ENCODE measurements at places on chromosomes 3 and 15. TPM values are rescaled to one million over a fixed set of nuclear protein-coding genes. Genes with fewer than 3 reads are reported as not detected.

DNA sequence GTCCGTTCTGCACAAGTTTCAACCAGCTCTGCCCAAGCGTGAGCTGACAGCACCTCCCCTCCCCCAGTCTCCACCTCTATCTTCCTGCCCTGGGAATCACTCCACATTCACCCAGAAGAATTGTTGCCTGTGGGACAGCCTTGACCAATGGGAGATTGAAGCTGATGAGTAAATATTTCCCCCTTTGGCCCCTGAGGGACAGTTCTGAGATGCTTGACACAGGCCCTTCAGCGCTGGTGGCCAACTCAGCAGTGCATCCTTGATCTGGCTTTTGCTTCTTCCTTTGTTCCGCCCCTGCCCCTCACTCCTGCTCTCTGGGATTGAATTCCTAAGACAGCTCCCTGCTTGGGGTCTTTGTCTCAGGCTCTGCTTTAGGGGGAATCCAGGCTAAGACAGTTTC is 13.1 kb upstream of the SKIC8 start:
- H3K4me1 ChIP-seq, result no peaks in the 10 kb centered on the region
- no peaks in the 10 kb centered on the region for H3K36me3 ChIP-seq
- H3K4me3 ChIP-seq, result no peak overlapping the region
- H3K27me3 ChIP-seq, result no peaks in the 10 kb centered on the region
- no peak for DNase-seq

The KNL1 gene
- 26.6 TPM for total RNA-seq

The TNNC1 gene
- not detected for total RNA-seq

- H3K27ac ChIP-seq, result no peak overlapping the region
- no peaks in the 10 kb centered on the region for H3K4me1 ChIP-seq
- H3K27me3 ChIP-seq, result no peaks in the 10 kb centered on the region
- H3K36me3 ChIP-seq, result no peaks in the 10 kb centered on the region
- DNase-seq, result no peak
Measured at GRCh38 chr3:57738391-57738790, 17.7 kb upstream of the SLMAP start.

DNA sequence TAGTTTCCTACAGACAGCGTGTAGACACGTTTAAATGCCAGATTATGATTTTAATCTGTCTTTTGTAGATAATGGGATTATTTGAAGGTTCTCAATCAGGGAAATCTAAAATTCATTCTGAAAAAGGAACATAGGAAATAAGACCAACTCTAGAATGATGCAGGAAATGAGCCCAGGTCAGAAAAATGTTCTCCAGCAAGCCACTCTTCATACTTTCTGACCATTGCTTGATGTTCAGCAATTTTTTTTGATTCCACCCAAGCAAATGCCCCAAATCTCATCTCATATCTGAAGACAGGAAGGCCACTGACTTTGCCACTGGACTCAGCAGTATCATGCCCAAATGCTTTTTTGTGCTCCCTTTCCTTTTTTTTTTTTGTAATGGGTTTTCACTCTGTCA is 373.4 kb downstream of the LPP start:
- no peak overlapping the region for H3K27ac ChIP-seq
- no peaks in the 10 kb centered on the region for H3K27me3 ChIP-seq
- H3K4me3 ChIP-seq, result no peak overlapping the region
- H3K4me1 ChIP-seq, result no peaks in the 10 kb centered on the region
- no peaks in the 10 kb centered on the region for H3K36me3 ChIP-seq

The SORD gene
- total RNA-seq, result 8.8 TPM

The C3orf49 gene
- not detected for total RNA-seq

GRCh38 chr15:73732930-73733329 is 20.2 kb downstream of the INSYN1 start:
- no peak overlapping the region for H3K27ac ChIP-seq
- H3K36me3 ChIP-seq, result no peaks in the 10 kb centered on the region
- no peaks in the 10 kb centered on the region for H3K4me1 ChIP-seq
- no peaks in the 10 kb centered on the region for H3K27me3 ChIP-seq
- no peak for DNase-seq
- no peak overlapping the region for H3K4me3 ChIP-seq

- peak within 1 kb of the TSS; percentile 55 for H3K27ac ChIP-seq
- H3K4me3 ChIP-seq, result peak within 1 kb of the TSS; percentile 75
- no peaks in the 10 kb centered on the region for H3K36me3 ChIP-seq
- no peaks in the 10 kb centered on the region for H3K27me3 ChIP-seq
- H3K4me1 ChIP-seq, result no peaks in the 10 kb centered on the region
Measured at GRCh38 chr3:46566040-46566641, at the start of gene LRRC2. LRRC2 (minus strand) TSS chr3:46566302; CDS start chr3:46551591, 14,711 bp downstream.

DNA sequence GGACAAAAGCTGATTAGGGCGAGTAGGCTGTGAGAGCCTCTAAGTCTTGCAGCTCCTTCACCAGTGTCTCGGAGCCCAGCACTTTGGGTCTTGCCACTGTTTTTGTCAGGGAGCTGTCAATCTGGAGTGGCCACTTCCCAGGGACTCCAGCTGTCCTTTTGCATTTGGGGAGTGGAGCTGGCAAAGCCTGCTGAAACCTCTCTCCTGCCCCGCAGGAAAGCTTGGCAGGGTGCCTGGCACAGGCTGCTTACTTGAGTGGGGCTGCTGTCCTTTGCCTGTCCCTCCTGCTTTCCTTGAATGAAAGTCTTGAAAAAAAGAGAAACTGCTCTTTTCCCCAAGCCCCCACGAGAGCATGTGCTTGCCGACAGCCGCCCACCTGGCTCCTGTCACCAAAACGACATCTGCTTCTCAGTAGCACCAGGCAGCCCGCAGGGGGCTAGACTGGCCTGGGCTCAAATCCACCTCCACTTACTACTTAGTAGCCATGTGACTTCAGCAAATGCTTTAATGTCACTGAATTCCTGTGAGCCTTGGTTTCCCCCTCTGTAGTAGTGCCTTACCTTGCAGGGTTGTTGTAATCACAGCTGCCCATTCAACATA is 13.7 kb downstream of the USP13 start:
- no peaks in the 10 kb centered on the region for H3K4me1 ChIP-seq
- no peaks in the 10 kb centered on the region for H3K27me3 ChIP-seq
- no peak for DNase-seq
- H3K27ac ChIP-seq, result no peak overlapping the region
- H3K4me3 ChIP-seq, result no peak overlapping the region

- H3K4me3 ChIP-seq, result no peak overlapping the region
- H3K4me1 ChIP-seq, result no peaks in the 10 kb centered on the region
- no peak overlapping the region for H3K27ac ChIP-seq
Measured at GRCh38 chr3:126937973-126938372, 44.9 kb upstream of the PLXNA1 start.

- H3K4me3 ChIP-seq, result no peak overlapping the region
- H3K4me1 ChIP-seq, result no peaks in the 10 kb centered on the region
- H3K27ac ChIP-seq, result no peak overlapping the region
- no peaks in the 10 kb centered on the region for H3K27me3 ChIP-seq
- DNase-seq, result no peak
Measured at GRCh38 chr15:75328493-75329314, 7.2 kb upstream of the COMMD4 start.

The TPM1 gene
- total RNA-seq, result 575 TPM
